Activated gamma-delta T cell treated with Interleukin-2 at 50 U/mL for 16 hours (primary cell): ENCODE measurements at places on chromosomes 11 and 22.

DNA sequence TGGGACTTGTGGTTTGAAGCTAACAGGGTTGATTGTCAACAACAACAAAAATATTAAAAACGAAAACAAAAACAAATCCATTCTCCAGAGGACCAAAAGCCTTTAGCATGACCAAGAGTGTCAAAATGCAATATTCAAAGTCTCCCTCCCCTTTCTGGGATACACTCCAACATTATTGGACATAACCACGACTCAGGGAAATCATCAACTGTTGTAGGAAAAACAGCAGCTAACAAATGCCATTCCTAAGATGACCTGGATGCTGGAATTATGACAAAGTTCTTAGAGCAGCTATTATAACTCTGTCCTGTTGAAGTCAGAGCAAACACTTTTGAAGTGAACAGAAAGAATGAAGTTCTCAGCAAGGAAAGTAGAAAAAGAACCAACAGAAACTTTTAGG is 143.0 kb downstream of the TMEM135 start:
- DNase-seq: no peak

DNA sequence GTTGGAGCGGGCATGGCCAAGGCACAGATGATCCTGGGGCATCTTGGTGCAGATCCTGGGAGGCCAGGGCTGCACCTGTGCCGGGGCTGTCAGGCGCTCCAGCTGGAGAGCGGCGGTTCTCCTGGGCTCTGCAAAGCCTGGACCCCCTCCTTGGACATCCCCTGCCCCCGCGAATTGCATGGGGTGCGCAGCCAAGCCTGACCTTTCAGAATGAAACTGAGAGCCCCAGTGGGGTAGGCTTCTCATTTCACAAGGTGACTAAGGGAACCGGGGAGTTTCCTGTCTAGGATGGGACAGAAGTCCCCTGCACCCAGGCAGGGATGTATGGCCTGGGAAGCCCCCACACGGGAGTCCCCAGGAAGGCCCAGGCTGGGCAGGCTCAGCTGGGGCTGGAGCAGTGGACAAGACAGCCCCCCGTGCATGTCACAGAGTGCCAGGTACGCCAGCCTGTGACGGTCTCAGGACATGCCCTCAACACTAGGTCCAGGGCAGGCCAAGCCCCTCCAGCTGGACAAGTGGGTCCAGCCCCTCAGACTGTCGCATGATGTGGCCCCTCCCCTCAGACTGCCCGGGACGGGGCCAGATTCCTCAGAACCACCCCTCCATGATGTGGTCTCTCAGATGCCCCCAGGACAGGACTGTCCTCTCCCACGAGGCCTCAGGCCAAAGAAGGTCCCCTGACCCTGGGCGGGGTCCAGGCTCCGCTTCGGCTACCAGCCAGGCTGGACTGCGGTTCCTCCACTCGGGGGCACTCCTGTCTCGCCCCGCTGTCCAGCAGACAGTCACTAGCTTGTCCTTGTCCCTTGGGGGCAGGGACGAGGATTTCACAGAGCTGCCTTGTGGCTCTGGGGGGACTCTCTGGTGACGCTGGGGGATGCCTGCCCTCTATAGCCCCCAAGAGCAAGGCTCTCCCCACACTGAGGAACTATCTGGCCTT is 2.3 kb downstream of the LSP1 start:
- DNase-seq: no peak

DNA sequence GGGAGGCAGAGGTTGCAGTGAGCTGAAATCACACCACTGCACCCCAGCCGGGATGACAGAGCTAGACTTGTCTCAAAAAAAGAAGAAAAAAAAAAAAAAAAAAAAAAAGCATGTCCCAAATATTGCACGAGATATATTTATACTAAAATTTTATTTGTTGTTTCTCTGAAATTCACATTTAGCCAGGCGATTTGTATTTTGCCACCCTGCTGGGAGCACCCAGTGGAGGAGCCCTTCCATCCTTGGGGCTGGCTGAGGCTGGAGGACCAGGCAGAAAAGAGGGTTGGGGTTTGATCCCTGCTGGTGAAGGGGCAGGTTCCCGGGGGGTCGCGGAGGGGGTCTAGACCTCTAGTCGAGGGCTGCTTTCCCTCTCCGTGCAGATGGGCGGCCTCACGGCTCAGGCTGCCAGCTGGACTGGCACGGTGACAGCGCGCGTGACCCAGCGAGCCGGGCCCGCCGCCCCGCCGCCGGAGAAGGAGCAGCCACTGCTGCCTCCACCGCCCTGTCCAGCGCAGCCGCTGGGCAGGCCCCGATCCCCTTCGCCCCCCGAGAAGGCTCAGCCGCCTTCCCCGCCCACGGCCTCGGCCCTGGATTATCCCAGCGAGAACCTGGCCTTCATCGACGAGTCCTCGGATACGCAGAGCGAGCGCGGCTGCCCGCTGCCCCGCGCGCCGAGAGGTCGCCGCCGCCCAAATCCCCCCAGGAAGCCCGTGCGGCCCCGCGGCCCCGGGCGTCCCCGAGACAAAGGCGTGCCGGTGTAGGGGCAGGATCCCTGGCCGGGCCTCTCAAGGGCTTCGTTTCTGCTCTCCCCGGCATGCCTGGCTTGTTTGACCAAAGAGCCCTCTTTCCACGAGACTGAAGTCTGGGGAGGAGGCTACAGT is 952 bp upstream of the CATSPERZ start:
- no peak for DNase-seq

GRCh38 chr22:19892257-19892879 is 37.7 kb upstream of the GNB1L start:
- peak; percentile 58 for DNase-seq

DNA sequence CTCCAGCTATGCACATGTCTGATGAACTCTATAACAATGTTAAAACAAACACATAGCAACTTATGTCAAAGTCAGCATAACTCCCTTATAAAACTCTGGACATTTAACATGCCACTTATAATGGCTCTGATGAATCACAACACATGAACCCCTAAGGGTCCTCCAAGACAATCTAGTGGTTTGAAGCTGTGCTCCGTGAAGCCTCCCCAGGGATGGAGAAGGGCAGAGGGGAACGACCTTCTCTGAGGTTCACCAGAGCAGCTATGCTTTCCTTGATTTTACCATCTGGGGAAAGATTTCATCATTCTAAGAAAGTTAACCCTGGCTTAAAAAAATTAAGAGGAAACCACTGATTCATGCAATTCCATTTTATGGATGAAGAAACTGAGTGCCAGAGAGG is 84.4 kb downstream of the MPPED2 start:
- no peak for DNase-seq

GRCh38 chr11:115304774-115305472 is 199.3 kb downstream of the CADM1 start:
- no peak for DNase-seq

GRCh38 chr11:86670911-86671310 is 1.5 kb downstream of the ME3 start:
- no peak for DNase-seq

DNA sequence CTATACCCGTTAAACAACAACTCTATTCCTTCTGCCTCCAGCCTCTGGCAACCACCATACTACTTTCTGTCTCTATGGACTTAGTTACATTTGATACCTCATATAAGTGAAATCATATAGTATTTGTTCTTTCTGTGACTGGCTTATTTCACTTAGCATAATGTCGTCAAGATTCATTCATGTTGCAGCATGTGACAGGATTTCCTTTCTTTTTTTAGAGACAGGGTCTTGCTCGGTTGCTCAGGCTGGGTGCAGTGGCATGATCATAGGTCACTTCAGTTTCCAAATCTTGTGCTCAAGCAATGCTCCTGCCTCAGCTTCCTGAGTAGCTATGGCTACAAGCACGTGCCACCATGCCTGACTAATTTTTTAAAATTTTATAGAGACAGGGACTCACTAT is 29.4 kb upstream of the SORL1 start:
- DNase-seq: no peak

DNA sequence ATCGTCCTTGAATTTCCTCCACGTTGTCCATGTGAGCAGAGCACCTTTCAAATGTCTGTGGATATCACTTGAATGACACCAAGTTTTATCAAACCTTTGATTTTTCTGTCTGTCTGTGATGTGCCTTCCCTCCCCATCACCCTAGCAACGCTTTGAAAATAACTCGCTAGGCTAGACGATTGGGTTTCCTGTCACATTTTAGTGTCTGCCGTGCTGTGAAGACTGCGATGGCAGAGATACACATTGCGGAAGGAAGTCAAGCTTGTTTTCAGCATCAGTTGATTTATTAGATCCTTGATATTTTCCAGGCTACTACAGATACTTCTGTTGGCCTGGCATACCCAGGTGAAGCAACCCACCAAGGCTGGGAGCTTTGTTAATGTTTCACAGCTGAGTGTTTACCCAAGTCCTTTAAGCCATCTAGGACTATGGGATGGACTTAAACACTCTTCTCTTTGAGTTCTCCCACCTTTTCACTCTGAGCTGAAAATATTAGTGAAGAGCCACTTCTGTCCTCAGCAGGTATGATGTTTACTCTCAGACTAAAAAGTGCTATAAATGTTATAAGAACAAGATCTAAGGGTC is 93.6 kb upstream of the CD44 start:
- DNase-seq: peak; percentile 72

DNA sequence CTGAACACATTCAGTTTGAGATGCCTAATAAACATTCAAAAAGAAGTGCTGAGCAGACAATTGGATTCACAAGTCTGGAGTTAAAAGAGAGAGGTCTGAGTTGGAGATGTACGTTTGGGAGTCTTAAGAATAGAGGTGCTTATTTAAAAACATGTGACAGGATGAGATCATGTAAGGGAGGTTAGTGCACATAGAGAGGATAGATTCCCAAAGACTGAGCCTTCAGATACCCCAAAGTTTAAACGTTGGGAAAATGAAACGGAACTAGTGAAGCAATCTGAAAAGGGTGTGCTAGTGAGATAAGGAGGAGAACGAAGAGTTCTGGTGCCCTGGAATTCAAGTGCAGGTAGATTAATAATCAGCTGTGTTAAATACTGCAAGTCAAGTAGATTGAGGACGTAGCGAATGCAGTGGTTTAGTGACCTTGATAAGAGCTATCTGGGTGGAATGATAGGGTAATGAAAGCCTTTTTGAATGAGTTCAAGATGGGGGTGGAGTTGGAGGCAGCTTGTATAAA is 63.7 kb downstream of the HIPK3 start:
- DNase-seq: no peak

DNA sequence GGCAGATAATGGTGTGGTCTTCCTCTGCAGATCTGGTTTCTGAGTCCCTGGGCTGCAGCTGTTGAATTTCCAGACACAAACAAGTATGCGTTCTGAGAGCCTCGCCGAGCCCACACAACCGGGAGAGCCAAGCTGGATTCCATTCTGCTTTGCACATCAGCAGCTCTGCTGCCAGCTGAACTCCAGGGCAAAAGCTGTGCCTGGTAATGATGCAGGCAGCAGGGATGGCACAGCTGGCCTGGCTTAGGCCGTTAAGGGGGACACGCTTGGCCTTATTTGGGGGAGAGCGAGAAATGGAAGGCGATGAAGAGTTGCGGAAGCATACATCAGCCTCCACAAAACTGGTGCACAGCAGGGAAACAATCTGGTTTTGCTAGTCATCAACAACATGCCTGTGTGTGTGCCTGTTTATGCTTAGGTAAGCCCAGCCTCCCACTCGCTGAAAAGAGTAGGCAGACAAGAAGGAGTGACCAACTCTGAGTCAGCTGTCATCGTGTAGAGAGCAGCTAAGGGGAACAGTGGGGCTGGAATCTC is 25.1 kb downstream of the ADAMTS8 start:
- DNase-seq: no peak

DNA sequence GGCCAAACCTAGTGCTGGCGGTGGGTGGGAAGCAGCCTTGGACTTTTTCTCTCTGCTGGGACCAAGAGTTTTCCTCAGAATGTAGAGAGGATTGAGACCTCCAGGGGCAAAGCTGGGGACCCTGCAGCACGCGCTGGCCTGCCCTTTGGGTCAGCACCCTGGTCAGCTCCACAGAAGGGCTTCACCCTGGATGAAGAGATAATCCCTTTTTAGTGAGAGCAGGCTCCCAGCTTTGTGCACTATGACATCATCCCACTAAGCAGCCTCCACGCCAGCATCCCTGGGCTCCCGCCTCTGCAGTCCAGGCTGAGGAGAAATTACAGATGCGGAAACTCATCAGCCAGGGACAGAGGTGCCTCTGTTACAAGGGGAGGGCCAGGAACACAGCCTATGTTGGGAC is 23.5 kb downstream of the DRICH1 start:
- no peak for DNase-seq

GRCh38 chr11:61739966-61740365 is 12.5 kb upstream of the MYRF start:
- DNase-seq: no peak

- DNase-seq: no peak
Measured at GRCh38 chr11:73856031-73856567, 20.5 kb downstream of the COA4 start.

GRCh38 chr11:79018371-79018849 is 422.4 kb downstream of the TENM4 start:
- no peak for DNase-seq

- no peak for DNase-seq
Measured at GRCh38 chr11:112315057-112315720, 54.5 kb upstream of the PLET1 start.

- DNase-seq: no peak
Measured at GRCh38 chr11:118606157-118606843, 1.1 kb upstream of the PHLDB1 start.

DNA sequence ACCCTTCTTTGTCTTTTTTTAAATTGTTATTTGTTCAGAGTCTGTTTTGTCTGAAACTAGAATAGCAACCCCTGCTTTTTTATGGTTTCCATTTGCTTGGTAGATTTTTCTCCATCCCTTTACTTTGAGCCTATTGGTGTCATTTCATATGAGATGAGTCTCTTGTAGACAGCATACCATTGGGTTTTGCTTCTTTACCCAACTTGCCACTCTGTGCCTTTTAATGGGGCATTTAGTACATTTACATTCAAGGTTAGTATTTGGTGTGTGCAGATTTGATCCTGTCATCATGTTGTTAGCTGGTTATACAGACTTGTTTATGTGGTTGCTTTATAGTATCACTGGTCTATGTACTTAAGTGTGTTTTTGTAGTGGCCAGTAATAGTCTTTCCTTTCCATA is 28.0 kb downstream of the CCDC15 start:
- no peak for DNase-seq

GRCh38 chr11:5658318-5658717 is 26.6 kb downstream of the TRIM5 start:
- no peak for DNase-seq
